Amygdala (tissue), 56 donors: ENCODE measurements at places on chromosomes 2 and 18.

DNA sequence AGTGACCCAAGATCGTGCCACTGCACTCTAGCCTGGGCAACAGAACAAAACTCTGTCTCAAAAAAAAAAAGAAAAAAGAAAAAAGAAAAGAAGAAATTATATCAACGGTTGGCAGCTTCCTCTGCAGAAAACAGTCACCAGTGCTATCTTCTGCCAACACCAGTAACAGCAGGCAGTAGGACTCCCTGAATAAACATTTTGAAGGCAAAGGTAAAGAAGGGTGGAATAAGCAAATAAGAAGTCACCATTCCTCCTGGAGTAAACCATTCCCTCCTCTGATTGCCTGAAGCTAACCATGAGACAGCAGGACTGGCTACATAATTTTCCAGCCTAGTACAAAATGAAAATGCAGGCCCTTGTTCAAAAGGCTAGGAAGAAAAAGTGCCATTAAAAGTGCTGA, 9.0 kb upstream of the RNF103 start:
- DNase-seq: no peak

- no peak for DNase-seq
Observed at GRCh38 chr2:165361514-165361913, 108.0 kb upstream of the CSRNP3 start.

GRCh38 chr18:30862900-30863299, 179.6 kb downstream of the DSC3 start:
- no peak for DNase-seq

DNA sequence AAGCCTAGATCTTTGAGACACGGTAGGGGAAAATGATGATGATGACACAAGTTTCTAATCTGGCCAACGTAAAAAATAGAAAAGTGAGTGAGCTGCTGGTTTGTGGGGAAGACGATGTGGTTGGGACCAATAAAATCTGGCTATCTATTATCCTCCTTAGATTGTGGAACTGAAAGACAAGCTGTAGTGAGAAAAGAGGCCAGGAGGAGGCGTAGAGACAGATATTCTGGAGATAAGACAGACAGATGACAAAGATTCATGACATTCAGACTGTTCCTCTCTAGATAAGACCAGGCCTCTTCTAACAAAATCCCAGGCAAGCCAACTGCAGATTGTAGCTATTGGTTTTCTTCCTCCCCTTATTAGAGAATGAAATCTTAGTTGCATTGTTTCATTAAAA, 376.3 kb upstream of the UBE2E3 start:
- DNase-seq: no peak

- no peak for DNase-seq
Observed at GRCh38 chr2:133986881-133987795, 266.7 kb upstream of the MGAT5 start.

DNA sequence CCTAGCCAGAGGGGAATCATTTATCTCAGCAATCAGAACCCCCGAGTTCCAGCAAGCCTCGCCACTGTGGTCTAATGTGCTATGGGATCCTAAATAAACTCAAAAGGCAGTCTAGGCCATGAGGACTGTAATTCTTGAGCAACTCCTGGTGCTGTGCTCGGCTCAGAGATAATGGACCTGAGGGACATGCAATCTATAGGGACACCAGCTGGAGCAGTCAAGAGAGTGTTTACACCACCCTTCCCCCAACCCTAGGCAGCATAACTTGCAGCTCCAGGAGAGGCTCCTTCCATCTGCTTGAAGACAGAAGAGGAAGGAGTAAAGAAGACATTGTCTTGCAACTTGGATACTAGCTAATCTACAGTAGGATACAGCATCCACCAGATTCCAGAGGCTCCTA, 225.5 kb upstream of the KLHL14 start:
- DNase-seq: no peak
